ENCODE measurements at places on chromosomes 12 and 14.
A peak's percentile ranks its signal among the peaks of the same experiment; 100 is the strongest.

DNA sequence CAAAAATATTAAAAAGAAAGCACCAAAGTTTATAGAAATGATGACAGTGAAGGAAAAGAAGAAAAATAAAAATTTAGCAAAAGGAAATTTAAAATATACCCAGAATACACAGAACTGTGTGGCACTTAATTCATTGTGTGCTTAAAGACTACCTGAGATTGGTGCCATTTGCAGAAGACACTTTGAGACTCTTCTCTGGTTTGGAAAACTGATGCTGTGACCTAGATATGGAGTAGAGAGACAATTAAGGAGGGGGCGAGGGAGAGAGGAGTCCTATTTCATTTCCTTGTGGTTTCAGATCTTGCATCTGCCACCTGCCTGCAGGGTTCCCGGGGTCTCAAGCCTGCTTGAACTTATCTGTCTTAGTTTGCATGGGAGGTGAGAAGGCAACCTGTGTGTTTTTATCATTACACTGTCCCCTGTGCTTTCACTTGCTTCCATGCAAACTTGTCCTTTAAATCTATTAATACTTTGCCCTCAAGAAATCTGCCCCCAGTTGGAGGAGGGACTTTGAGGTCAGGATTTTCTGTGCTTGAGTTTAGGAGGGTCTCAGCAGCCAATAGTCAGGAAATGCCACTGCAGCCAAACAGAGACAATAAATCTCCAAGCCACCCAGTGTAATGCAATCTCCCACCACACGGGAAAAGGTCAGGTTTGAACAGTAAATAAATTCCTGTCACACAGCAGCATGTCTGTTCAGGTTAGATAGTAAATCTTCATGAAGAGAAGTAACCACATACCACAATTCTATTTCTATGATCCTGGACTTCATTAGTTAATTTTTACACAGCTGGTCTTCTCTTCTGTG is 119.4 kb downstream of the CAND1 start:
- peak; percentile 16 for DNase-seq

- no peak for DNase-seq
These were observed 4.9 kb downstream of the CPNE6 start for GRCh38 chr14:24076302-24076601.

GRCh38 chr12:25859976-25860375 is 98.5 kb upstream of the RASSF8 start:
- DNase-seq = peak; percentile 28

DNA sequence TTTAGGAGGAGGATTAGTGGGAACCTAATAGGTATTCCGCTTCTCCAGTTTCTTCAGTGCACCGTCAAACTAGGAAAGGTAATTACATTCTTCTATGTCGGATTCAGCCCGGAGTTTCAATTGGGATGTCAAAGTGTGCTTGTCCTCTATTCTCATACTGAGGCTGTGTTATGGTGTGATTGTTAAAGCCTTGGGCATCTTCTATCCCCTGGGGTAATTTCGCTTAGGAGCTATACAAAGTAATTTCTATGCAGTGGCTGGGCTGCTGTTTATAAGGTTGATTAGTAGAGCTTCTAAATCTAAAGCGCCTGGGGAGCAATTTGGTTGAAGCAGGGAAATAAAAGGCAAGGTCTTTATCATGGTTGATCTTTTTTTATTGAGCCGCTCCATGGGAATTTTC is 399.6 kb downstream of the ZFP36L1 start:
- DNase-seq = no peak

DNA sequence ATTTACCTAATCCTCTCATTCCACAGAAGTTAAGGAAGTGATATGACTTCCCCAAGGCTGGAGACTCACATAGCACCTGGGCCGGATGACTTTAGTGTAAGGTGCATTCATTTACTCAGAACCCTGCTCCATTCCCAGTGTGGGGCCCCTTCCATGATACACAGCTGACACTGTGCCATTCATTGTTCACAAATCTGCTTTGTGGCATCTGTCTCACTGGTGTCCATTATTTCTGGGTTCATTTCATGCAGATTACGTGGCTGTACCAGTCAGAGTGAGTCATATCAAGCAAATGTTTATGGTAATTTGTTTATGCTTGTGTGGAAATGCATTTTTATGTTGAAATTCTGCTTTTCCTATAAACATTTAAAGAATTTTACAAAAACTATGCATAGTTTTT is 5.2 kb downstream of the ANO4 start:
- no peak for DNase-seq

GRCh38 chr14:54440873-54441868 is at the start of gene CNIH1:
TSS of gene CNIH1 (minus strand) at chr14:54441374. CDS start at chr14:54441327, 47 bp downstream.
- DNase-seq = peak; percentile 91

- DNase-seq = no peak
These were observed 17.2 kb upstream of the ELK3 start for GRCh38 chr12:96177013-96177412.

DNA sequence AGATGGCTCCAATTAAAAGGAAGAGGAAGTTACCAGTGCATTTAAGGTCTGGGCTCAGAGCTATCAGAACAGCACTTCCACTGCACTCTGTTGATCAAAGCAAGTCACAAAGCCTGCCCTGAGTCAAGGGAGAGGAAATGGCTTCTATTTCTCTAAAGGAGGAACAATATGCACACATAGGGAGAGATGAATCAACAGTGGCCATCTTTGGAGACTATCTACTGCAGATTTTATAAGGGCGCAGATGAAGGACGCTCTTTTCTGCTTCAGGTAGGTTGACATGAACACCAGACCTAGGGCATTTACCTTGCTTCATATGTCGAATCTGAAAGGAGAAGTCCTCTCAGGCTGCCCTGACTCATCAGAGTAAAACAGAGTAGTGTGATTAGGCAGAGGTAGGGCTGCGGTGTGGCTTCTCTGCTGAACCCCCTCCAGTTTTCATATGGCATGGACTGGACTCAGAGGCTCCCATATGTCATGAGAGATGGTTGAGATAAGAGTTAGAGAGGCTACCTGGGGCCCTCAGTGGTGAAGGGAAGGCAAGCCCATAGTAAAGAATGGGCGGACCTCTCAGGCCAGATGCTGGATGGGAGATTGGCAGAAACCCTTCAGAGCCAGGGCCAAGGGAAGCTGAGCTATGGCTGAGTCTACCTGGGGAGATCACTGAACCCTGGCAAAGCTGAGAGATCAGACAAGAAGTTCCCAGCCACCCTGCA is 84.4 kb downstream of the ARF6 start:
- DNase-seq = no peak

DNA sequence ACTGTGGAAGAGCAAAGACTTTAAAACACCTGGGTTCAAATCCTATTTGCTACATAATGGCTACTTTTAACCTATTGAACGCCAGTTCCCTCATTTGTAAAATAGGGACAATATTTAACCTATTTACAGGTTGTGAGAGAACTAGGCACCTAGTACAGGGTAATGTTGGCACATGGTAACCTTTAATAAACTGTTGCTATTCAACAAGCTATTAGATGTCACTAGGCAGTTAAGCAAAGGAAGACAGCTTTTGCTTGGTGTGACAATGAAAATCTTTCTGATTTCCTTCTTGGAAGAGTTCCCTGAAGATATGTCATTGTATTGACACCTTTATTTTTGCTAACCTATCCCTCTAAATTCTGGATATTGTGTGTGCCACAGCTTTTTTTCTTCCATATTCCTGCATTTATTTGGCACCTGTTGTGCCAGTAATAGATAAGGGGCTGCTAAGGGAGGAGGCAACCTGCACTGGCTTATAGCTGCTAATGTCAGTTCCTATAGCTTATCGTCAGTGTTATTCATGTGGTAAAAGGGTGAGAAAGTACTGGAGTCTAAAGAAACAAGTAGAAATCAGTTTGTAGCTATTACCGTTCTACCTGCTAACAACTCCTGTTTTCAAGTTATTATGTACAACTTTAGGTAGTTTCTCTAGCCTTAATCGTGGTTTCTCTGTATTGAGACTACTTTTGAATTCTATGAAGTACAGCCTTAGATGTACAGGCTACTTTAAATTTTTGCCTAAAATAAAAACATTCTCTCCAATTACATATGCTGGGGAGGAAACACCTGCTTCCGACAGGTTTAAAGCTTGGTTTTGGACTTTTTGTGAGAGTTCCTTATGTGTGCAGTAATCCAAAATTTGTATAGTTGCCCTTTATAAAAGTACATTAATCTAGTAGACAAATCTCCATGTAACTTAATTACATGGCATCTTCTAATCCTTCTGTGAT is 24.3 kb downstream of the HIF1A start:
- no peak for DNase-seq

GRCh38 chr14:104341532-104342434 is 203.4 kb downstream of the KIF26A start:
- DNase-seq = peak; percentile 90

DNA sequence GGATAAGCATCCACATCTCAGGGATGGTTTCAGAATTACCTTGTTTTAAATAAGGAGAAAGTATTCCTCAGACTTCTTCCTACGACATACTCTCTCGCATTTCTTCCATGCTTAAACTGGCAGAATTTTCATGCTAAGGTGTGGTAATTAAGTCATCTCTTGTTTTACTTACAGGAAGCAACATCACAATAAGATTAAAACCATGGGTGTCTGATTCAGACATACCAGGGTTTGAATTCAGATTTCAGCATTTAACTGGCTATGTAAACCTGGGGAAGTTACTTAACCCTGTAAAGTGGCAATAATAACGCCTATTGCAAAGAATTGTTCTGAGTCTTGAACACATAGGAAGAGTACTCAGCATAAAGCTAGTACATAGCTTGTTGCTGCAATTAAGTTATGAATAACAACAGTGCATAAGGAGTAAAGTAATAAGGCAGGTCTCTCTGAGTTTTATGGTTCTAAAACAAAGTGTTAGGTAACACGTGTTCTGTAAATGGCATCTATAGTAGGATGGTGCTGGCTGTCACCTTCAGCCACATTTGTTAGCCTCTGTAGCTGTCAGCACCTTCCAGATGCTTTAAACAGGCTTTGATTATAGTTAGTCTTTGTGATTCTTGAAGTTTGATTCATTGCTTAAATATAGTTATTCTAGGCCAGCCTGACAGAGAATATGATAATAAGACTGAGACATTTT is 38.8 kb downstream of the IFT43 start:
- no peak for DNase-seq

- DNase-seq = no peak
These were observed 236.2 kb downstream of the EGLN3 start for GRCh38 chr14:33714527-33715226.

DNA sequence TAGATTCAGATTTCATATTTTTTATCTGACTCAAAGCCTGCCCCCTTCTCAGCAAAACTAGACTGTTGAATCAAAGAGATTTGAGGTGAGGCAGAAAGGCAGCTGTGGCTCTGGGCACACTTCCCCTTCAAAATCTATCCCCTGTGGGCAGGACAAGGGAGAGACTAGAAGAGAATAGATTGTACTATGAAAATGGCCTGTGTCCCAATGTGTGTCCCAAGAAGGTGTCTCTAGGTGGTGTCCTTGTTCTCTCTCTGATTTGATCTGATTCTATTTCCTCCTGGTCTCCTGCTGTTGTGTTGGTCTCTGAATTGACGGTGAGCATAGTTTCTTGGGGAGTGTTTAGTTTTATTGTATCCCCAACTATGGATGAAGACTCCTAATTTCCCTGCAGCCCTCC is 565.8 kb upstream of the ATP2B1 start:
- no peak for DNase-seq

DNA sequence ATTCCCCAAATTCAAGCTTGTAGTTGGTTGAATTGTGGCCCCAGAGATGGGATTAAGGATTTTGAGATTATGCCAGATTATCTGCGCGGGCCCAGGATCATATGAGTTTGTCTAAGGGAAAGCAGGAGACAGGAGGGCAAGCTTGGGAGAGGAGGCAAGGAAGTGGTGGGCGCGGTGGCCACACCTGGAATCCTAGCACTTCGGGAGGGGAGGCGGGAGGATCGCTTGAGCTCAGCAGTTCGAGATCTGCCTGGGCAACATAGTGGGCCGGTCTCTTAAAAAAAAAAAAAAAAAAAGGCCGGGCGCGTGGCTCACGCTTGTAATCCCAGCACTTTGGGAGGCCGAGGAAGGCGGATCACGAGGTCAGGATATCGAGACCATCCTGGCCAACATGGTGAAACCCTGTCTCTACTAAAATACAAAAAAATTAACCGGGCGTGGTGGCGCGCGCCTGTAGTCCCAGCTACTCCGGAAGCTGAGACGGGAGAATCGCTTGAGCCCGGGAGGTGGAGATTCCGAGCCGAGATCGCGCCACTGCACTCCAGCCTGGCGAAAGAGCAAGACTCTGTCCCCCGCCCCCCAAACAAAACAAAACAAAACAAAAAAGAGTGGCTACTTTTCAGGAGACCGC is 881 bp upstream of the PUS1 start:
- peak; percentile 22 for DNase-seq

DNA sequence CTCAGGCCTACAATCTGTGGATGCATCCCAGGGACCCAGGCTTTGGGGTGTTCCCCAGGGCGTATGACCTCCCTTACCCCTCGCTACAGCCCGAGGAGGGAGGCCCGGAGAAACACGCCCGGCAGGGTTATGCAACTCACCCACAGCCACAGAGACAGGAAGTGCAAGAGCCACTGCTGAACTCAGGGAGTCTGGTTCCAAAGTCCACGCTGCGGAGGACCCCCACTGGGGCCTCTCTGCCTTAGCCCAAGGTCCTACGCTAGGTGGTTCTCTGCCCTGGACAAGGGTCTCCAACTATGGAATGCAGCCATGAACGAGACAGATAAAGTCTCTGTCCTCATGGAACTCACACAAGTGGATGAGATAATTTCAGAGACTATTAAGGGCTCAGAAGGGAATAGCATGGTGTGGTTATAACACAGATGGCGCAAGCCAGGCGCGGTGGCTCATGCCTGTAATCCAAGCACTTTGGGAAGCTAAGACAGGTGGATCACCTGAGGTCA is 11.3 kb downstream of the SCARB1 start:
- no peak for DNase-seq

DNA sequence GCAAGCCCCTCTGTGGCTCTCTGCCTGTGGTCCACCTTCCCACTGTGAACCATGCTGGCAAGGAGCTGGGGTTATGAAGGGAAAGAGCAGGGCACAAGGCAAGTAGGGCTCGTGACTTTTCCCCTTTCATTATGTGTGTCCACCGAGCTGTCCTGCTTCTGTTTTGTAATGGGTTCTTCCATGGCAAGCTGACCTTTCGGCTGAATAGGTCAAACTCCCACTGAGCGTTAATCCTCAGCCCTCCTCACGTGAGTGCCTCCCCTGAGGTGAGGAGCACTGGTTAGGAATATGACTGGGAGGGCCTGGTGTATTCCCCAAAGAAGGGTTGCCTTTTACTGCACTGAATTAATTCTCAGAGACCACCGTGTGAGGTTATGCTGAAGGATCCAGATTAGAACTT is 424.3 kb downstream of the NPAS3 start:
- DNase-seq = no peak

DNA sequence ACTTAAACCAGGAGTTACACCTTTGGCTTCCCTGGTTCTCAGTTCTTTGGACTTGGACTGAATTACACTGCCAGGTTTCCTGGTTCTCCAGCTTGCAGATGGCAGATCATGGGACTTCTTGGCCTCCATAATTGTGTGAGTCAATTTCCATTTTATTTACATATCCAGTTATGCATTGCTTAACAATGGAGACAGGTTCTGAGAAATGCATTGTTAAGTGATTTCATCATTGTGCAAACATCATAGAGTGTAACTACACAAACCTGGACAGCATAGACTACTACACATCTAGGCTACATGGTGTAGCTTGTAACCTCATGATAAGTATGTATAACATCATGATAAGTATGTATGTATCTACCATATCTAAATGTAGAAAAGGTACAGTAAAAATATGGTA is 276.1 kb upstream of the BTG1 start:
- DNase-seq = no peak

Measured in SW480 (cell line).